CD4-positive, alpha-beta T cell treated with Interleukin-21 for 1 hour (primary cell): ENCODE measurements at places on chromosomes 1 and 21.

- no peak for DNase-seq
Measured at GRCh38 chr1:3125546-3126368, 56.8 kb downstream of the PRDM16 start.

DNA sequence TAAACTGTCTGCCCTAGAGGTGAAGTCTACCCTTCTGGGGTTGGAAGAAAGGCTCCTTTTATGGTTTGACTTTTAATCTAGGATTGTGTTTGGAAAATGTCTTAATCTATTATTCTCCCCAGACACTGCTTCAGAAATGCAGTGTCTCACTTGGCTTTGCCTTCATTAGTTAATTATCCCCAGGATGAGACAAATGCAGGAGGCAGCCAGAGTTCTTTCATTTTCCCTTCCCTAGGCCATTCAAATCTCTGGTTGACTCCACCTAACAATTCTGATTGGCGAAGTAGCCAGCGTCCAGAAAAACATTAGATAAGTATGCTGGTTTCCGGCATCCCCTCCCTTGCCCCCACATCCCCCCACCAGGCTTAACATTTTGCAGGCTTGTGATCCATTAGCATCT lies 325.8 kb upstream of the PBX1 start:
- no peak for DNase-seq

GRCh38 chr1:169025412-169025811 lies 81.1 kb upstream of the ATP1B1 start:
- DNase-seq: no peak

DNA sequence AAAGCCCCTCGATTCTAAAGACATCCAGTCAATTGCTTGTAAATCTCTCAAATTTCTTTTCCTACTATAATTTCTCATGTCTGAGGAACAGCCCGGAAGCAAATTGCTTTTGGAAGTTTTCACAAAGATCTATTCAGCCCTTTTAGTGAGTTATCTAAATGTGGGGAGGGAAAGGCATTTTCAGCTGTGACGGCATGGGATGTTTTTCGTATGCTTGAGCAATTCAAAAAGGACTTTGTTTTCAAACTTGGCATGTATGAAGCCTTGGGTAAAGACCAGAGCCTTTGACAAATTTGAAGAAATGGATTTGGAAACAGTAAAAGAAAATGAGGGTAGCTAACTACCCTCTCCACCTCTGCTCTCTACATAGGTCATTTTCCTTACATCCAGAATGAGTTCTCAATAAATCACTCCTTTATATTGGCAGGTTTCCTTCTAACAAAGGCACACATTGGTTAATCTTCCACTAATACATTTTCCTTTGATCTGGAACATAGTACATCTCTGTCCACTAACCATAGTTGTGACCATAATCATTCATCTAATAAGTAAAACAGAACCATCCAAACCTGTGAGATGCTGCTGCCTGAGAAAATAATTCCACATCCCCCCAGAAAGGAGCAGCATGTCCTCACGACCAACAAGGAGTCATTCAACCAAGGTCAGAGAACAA lies 66.1 kb upstream of the ADAM30 start:
- no peak for DNase-seq

DNA sequence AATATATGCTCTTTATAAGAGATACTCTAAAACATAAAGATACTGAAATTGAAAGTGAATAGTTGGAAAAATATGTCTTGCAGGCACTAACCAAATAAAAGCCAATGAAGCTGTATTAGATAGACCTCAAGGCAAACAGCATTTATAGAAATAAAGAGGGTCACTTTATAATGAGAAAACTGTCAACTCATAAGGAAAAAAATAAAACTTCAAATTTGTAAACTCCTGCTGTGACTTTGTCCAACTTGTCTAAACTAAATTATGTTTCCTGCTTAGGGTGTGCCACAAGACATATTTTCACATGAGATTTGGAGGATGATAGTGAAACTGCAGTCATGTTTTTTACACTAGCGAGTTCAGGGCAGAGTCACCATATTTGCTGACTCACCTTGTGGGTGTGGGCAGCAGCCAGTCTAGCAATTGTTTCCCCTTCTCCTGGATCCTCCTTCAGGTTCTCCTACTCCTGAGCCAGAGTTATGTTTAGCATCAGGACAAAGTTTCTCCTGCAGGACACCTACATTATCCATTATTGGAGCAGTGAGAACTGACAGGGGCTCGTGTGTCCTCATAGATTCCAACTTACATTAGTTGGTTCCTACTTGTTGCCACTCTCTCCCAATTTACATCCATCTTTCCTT lies 43.8 kb downstream of the CD53 start:
- peak; percentile 42 for DNase-seq

DNA sequence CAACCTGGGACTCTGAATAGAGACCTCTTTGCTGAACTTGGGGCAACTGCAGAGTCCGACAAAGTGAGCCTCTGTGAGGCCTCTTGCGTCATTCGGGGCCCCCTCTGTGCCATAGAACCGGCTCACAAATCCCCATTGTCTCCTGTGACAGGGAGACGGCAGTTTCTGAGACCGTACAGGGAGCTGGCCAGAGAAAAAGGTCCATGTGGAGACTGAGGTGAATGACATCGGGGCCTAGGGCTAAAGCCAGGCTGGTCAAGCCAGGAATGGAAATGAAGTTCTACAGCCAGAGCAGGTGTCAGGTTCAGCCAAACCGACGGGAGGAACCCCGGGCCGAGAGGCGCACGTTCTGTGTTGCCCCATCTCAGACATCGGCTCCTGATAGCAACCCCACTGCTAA lies 37.1 kb upstream of the TRIM67 start:
- DNase-seq: no peak

DNA sequence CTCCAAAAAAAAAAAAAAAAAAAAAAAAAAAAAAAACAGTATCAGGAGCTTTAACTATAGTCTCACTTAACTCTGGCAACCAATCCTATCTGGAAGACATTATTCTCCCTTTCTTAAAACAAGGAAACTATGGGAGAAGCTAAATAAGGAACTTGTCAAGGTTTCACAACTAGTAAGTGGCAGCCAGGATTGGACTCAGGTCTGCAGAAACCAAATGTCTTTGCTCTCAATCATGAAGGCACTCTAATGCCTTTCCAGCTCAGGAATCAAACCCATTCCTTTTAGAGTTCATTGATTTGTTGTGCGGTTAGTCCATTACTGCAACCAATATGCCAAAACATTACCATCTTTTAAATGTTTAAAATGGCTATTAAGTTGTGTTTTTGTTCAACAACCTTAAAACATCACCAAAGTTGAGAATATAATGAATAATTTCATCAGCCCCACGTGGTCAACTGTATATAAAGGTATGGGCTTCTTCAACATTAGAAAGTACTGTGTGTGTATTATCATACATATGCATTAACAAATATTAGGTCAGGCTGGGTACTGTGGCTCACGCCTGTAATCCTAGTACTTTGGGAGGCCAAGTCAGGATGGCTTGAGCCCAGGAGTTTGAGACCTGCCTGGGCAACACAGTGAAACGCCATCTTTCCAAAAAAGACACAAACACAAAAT lies 1.5 kb downstream of the EPRS1 start:
- DNase-seq: no peak

GRCh38 chr1:45969866-45970265 lies 162.6 kb downstream of the PIK3R3 start:
- no peak for DNase-seq

DNA sequence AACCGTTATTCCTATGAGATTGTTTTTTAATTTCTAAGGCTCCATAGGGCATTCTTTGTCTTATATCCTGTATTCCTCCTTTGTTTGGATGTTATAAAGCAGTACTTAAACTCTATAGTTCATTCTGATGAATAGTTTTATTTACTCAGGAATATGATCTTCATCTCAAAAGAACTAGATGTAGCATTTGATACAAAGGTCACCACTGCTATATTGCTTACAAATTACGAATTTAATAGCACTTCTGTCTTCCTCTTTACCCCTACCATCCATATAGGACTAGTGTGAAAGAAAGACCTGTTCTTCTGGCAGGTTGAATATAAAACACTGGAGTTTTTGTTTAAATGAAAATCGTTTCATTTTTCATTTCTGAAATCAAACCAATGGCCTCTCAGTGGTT lies 468.1 kb upstream of the CXADR start:
- DNase-seq: no peak

- no peak for DNase-seq
Measured at GRCh38 chr1:101410048-101410878, 173.4 kb downstream of the S1PR1 start.

GRCh38 chr1:236543065-236543669 lies 19.4 kb downstream of the LGALS8 start:
- DNase-seq: no peak

GRCh38 chr1:200938955-200939354 lies 44.3 kb downstream of the INAVA start:
- DNase-seq: peak; percentile 19

GRCh38 chr1:4662723-4663122 lies 8.3 kb downstream of the AJAP1 start:
- no peak for DNase-seq

DNA sequence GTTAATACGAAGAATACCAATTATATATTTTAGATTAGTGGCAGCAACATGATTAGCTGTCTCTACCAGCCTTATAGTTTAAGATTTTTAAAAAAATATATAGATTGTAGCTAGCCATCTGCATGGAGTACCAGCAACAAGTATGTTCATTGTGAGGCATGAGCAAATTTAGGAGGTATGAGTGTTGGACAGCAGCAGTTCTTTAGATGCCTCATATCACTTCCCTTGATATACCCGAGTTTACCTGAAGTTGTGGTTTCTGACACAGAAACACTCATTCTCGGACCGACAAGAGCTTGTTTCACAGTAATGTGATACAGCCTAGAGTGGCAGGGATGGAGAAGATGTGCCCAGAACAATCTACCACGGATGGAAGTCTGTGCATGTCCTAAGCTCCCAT lies 69.1 kb downstream of the RGS18 start:
- no peak for DNase-seq

DNA sequence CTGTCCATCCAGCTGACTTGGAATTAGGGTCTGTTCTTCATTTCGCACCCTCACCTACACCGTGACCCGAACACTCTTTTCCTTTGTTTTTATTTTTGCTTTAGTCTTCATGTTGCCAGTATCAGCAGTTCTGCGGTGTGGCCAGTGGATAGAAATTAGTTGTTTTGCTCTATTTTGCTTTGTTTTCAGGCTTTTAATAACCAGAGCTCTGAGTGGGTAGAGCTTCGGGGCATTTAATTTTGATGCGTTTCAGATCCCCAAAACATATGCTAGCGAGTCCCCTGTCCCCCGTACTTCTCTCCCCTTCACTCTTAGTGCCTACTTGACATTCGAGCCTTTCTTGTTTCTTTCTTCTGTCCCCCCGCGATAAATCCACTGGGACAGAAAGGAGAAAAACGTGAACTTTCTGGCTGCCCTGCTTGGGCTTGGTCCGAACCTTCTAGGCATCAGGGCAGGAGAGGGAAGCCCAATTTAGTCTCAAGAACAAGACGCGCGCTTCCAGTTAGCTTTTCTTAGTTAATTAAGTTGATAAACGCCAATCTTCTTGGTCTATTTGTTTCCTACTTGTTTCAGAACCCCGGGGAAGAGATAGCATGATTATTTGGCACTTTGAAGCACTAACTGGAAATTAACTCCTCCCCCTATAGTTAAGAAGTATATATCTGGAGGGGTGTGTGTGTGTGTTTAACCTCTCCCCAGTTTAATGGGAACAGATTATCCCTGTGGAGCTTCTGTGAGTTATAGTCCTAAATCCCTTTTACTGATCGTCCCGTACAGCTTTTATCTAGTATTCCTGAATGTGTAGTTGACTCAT lies 839 bp downstream of the SWT1 start:
- DNase-seq: no peak
